NCI-H460 (cell line): ENCODE measurements at places on chromosomes 5 and 9. TPM values are rescaled to one million over a fixed set of nuclear protein-coding genes. Genes with fewer than 3 reads are reported as not detected.

Gene CFAP157
- total RNA-seq: not detected in 2 replicates

Gene FBN2
- 29.7 and 29.8 TPM in 2 replicates for total RNA-seq

Gene RASEF
- 1.4 and 1.7 TPM in 2 replicates for total RNA-seq

Gene PFN3
- not detected in 2 replicates for total RNA-seq

Gene RPS23
- total RNA-seq: 11,275 and 11,871 TPM in 2 replicates

Gene C7
- total RNA-seq: not detected in 2 replicates

Gene SLC46A2
- total RNA-seq: not detected in 2 replicates

Gene FCN2
- not detected in 2 replicates for total RNA-seq

Gene TCF7
- 0.42 TPM in 1 of 2 replicates, not detected in the other for total RNA-seq

Gene BARHL1
- total RNA-seq: not detected in 2 replicates

Gene GRIA1
- not detected in 2 replicates for total RNA-seq

Gene GBA2
- 19.8 and 24.0 TPM in 2 replicates for total RNA-seq

- DNase-seq: no peak
Observed at GRCh38 chr9:131464354-131465000, 38.2 kb upstream of the POMT1 start.

DNA sequence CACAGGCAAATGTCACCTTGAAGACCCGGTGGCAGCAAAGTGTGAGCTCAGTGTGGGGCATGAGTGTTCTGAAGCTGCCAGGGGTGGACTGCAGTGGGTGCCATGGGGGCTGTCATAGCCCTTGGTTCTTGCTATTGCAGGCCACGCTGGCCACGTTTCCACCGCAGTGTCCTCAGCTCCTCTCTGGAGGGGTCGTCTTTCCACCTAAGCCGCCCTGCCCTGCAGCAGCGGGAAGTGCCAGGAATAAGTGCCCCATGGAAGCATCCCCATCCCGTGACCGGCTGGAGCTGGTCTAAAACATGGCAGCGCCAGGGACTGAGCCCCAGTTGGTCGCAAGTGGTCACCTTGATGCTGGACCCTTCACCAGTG lies 6.9 kb downstream of the OBP2B start:
- DNase-seq: no peak

DNA sequence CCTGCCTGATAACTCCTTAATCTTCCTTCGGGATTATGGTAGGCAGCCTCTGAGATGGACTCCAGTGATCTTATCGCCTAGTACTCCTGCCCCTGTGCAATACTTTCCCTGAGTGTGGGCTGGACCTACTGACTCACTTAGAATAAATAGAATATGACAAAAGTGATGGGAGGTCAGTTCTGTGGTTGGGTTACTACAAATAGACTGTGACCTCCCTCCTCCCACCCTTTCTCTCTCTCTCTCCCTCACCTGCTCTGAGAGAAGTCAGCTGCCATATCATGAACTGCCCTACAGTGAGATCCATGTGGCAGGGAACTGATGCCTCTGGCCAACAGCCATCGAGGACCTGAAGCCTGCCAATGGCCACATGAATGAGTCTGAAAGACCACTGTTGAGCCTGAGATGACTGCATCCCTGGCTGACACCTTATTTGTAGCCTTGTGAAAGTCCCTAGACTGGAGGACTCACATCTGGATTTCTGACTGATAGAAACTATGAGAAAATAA lies 31.7 kb downstream of the NRG2 start:
- DNase-seq: no peak

GRCh38 chr5:115616892-115617291 lies 8.9 kb downstream of the TMED7 start:
- DNase-seq: no peak

GRCh38 chr5:135489466-135490244 lies 37.5 kb upstream of the TIFAB start:
- no peak for DNase-seq

DNA sequence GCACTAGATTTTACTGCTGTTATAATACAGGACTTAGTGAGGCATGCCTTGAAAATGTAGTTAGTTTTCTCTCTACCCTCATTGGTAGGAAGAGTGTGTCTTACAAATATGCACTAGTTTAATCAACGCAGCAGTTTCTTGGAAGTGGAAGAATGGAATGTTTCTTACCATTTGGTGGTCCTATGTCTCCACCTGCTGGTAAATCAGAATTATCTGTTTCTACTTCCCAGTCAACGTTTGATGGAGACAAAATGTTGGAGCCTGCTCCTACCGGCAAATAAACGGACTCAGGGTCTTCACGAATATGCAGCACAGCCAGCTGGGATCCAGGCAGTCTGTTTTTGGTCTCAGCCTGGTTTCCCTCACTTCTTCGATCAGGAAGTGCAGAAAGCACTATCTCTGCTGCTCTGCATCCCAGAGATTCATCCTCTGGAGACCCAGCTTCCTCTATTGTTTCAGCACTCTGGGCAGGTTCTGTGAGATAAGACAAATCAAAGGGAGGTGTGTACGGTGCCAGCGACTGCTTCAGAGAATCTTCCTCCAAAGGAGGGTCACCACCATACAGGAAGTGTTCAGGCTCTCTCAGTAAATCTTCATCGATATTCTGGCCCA lies 59.5 kb upstream of the PCA3 start:
- peak; percentile 76 for DNase-seq

- no peak for DNase-seq
Observed at GRCh38 chr5:13653709-13654108, 290.8 kb downstream of the DNAH5 start.

DNA sequence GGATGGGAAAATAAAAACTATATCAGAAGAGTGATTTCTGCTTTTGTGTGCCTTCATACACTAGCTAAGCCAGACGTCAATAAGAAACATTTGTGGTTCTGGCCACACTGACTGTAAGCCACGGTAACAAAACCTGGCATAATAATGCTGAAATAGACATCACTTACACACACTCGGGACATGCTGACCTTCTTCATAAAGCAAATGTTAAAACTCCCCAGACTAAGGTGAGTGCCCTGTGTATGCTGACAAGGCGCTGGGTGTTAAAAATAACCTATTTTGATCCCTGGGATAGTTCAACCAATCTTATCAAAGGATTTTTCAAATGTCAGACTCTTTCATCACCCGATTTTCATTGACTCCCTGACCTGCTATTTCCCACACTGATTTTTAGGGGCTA lies 337.0 kb downstream of the RAB3C start:
- DNase-seq: no peak

DNA sequence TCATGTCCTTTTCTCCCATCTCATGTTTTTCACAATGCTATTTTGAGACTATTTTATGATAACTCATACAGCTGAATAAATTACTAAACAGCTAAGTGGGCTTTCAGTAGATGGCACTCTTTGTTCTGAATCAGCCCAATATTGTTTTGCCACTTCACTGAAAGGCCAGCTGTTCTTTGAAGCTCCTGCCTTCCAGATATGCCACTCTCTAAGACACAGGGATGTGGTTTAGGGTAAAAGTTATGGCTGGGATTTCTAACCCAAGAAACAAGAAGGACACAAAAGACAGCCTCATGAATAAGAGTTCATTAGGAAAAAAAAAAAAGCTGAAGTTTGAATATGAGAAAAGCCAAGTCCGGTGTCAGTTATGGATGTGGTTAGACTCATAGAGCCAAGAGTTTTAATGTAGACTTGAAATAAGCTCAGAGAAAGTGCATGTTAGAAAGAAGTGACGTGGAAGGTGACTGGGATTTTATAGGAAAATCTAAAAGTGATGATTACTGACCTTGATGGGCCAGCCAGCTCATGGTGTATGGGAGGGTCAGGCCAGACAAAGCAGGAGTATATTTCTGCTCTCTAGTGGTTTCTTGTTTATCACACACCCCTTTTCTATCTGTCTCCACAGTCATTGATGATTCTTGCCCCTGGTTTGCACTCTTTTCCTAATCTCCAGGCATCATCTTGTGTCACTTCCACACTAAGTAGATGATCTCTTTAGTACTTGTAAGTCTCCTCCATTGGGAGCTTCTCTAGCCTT lies 488.5 kb downstream of the NR2F1-AS1 start:
- DNase-seq: no peak

GRCh38 chr9:114344692-114345091 lies 15.0 kb downstream of the ORM2 start:
- no peak for DNase-seq

DNA sequence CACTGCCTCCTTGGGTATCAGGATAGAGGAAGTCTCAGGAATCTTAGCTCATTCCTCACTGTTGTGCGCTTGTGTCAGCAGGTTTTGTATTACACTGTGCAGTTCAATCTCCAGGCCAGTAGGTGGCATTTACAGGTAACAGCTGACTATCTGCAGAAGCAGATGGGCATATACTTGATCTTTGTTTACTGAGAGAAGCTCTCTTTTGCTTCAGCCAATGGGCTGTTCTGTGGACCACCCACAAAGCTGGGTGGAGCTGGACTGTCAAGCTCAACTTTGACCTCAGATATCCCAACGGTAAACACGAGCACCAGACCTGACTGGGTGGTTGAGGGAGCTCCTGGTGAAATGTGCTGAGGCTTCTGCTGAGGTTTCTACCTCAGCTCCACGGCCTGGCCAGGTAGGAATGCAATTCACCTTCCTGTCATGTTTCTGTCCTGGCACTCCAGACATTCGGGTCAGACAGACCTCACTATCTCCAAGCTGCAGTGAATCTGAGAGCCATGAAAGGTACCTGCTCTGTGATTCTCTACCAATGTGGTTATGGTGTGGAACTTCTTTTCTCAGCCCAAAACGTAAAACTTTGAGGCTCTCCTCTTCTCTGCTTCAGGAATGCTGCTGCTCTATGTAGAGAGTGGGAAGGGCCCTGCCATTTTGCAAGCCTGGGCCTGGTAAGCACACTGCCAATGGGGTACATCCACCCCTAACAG lies 167.9 kb upstream of the ACTBL2 start:
- peak; percentile 65 for DNase-seq

DNA sequence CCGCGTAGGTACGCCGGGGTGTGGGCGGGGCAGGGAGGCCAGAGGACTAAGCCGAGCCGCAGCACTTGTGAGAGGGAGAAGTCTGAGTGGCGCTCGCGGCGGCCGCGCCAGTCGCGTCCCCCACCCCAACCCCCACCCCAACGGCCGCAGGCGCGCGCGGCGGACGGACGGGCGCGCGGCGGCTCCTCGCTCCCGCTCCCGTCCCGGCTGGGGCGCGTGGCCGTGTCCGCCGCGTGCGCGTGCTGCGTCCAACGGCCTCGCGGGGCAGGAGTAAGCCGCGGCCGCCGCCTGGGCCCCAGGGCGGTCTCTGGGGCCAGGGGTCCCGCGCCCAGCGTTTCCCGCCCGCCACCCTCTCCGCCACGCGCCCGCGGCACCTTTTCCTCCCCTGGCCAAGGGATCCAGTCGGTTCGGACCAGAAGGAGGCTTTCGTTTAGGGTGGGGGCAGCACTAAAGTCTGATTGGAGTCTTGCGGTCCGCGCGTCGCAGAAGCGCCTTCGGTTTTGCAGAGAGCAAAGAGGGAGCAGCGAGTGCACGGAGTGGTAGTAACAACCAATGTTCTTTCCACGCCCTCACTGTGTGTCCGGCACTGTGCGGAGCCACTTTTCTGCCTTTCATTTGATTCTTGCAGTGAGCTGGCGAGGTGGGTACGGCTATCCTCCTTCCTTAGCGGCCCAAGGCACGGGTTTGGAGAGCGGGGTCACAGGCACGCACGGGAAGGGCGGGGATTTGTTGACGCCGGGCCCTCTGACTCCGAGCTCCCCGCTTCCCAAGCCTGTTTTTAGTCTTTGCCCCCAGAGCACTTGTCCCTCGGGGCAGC lies 483 bp downstream of the G3BP1 start:
- DNase-seq: no peak

- DNase-seq: no peak
Observed at GRCh38 chr5:172377856-172378255, 76.5 kb downstream of the SH3PXD2B start.

DNA sequence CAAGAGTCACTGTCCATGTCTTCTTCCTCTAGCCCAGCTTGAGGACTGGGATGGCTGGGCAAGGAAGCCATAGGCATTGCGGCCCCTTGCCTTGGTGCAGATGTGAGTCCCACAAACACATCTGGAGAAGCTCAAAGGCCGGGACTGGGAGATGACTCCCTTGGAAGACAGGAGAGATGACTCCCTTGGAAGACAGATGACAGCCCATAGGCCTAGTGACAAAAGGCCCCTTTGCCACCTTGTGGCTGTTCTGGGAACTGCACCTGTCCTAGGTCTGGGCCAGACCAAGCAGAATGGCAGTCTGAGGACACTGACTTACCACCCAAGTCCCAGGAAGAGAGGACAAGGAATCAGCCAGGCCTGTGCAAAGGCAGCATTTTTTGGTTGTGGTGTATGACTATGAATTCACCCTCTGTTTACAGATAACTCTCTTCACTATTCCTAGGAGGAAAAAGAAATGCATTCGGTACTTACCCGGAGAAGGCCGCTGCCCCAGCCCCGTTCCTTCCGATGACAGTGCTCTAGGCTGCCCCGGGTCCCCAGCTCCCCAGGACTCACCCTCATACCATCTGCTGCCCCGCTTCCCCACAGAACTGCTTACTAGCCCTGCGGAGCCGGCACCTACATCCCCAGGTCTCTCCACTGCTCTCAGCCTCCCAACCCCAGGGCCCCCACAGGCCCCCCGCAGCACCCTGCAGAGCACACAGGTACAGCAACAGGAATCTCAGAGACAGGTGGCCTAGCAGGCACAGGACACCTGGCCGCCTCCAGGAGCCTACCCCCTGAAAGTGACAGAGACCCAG lies 30.8 kb downstream of the SKP1 start:
- DNase-seq: peak; percentile 71

GRCh38 chr5:149471406-149472183 lies 79.6 kb downstream of the CSNK1A1 start:
- no peak for DNase-seq

GRCh38 chr9:106696804-106697203 lies 166.2 kb upstream of the ZNF462 start:
- DNase-seq: no peak

DNA sequence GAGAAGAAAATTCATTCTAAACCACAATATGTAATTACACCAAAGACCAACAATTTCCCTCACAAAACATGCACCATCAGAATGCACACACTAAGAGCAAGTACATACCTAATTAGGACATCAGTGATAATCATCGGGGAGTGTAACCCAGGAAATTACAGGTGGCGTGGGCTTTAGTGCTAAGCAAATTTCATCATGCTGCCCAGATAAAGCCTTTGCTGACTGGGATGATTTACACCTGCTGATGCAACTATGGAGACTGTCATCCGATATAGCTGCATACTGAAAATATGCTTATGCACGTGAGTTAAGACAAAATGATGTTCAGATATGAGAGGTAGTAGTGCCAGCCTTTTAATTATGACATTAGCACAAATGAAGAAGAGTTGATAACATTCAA lies 123.2 kb downstream of the DCP2 start:
- no peak for DNase-seq

GRCh38 chr9:38066914-38067858 lies 1.8 kb downstream of the SHB start:
- DNase-seq: no peak

DNA sequence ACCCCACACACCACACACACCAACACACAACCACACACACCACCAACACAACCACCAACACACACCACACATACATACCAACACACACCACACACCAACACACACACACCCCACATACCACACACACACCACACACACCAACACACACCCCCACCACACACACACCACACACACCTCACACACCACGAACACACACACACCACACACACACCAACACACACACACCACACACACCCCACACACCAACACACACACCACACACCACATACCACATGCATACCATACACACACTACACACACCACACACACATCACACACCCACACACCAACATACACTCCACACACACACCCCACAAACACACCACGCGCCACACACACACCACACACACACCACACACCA lies 171.4 kb downstream of the GOLPH3 start:
- DNase-seq: no peak

GRCh38 chr5:173719731-173720082 lies 103.3 kb upstream of the BOD1 start:
- DNase-seq: no peak

- no peak for DNase-seq
Observed at GRCh38 chr5:142322747-142323479, 1.9 kb downstream of the SPRY4 start.
